ENCODE measurements at places on chromosomes 2 and 18.

DNA sequence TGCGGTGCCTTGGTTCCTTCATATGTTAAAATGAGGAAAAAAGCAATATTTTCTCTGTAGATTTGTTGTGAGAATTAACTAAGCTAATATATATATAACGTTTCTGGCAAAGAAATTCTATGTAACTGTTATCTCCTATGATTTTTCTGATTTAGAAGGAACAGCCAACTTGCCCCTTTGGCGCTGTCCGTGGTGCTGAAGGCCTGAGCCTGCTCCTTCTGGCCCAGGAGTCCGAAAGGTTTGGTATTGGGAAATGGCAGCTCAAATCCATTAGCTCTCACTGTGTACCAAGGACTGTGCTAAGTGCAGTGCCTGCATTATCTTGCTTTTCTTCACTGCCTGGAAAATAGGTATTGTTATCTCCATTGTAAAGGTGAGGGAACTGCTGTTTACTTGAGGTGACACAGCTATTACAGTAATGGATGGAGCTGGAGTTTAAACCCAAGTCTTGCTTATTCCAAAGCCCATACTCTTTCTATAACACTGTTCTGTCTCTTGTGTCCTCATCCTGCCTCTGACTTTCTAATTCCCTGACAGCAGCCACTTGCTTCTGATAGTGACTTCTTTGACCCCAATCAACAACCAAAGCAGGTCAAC is 52.2 kb downstream of the C1QL2 start:
- DNase-seq = peak; percentile 15

DNA sequence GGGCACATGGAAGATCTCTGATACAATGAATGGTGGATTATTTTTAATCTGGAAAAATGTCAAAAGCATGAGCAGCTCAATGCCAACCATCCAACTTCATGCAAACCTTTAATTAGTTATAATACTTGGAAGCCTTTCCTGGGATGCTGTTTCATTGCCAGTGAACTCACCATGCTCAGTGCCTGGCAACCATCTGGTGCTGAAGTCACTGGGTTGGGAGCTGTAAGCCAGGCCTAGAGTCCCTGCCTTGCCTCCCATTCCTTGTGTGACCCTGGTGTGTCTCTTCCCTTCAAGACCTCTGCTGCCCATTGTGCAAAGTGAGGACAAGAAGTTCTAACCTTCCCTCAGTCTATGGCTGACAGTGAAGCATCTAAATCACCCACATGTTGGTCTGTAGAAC is 458.7 kb downstream of the RNF144A start:
- no peak for DNase-seq

- DNase-seq = no peak
Measured at GRCh38 chr2:34093790-34094189, 494.7 kb upstream of the FAM98A start.

- DNase-seq = no peak
Measured at GRCh38 chr2:136013955-136014354, 28.5 kb upstream of the DARS1 start.

GRCh38 chr18:50748243-50749229 is 71.3 kb downstream of the MRO start:
- DNase-seq = no peak

DNA sequence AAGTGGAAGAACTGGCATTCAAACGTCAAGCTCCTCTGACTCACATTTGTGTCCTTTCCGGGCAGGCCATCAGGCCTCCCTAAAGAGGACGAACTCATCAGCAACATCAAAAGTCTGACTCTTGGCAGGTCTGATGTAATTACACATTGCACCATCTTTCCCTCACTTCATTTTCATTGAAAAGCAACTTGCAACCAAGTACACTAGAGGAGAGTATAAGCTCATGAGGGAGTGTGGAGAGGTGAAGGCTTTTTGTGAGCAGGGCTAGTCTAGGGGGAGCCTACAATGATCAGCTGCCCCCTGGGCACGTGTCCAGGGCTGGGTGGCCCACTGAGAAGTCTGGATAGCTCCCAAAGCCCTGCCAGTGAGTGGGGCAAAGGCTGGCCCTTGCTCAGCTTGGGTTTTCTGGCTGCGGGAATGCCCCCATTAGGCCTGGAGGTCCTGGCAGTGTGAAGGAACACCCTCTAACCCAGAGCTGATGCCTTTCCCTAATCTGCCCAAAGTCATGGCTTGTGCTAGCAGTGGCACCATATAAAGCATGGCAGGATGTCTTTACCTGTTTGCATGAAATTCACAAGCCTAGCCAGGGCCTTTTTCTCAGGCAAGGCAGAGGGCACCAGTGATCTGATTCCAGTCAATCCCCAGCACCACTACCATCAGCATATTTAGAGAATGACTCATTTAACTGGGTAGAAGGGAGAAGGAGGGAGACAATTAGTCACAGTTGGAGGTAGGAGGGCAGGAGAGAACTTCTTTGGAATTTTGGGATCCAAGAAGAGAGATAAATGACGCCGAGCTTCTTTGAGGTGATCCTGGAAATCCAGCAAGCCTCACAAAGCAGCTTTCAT is 8.5 kb upstream of the DAW1 start:
- peak; percentile 65 for DNase-seq

DNA sequence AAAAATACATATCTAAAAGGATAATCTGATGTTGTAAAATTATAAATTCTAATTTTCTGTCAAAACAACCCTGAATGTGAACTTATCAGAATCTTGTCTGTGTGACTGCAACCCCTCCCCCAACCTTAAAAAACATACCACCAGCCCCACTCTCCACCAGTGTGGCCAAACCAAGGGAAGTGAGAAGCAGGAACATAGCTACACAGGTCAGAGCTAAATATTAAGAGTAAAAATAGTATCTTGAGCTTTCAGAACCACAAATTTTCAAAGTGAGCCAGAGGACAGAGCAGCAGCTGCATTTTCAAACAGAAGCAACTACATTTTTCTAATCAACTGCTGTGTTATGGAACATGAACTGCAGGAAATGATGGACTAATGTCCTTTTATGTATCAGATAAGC is 156.7 kb downstream of the SLC4A10 start:
- no peak for DNase-seq

DNA sequence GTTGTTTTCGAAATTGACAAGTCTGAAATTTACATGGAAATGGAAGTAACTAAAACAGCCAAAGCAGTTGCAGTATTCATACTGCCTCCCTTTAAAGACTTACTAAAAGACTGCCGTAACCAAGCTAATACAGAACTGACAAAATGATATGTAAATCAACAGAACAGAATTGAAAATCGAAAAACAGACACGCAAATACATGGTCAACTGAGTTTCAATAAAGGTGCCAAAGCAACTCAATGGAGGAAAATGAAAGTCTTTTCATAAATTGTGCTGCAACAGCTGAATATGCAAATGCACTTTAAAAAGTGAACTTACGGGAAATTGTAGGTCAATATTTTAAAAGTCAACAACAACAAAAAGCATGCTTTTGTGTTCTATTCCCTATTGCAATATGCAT is 34.2 kb downstream of the TMEM131 start:
- no peak for DNase-seq

DNA sequence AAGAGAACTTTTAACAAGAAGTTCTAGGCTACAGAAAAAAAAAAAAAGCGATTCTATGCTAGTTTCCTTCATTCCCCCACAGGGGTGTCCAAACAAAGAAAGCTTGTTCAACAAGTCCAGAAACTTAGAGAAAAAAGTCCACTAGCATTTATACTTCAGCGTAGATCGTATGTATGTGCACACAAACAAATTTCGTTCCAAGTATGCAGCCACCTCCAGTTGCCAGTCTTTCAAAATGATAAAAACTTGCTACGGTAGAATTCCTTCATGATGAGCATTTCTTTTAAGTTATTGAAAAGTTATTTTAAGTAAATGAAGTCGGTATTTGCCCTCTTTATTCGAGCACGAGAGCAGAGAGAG is 3.7 kb upstream of the OTX1 start:
- no peak for DNase-seq

DNA sequence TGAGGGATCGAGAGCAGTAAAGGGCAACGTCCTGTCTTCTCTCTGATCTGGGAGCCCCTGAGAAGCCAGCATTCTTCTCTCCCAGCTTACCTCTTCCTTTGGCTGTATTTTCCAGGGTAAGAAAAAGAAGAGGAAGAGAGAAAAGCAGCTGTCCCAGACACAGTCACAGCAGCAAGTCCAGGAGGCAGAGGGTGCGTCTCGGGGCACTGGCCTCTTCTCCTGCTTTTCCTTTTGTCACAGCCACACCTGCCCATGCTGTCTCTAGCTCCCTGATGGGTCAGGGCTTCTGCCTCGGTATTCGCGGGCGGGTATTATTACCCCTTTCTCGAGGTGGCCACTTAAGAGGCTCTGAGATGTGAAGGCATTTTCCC is 20.3 kb downstream of the TGOLN2 start:
- no peak for DNase-seq

- DNase-seq = peak; percentile 23
Measured at GRCh38 chr2:94987074-94988020, 38.2 kb upstream of the MAL start.

DNA sequence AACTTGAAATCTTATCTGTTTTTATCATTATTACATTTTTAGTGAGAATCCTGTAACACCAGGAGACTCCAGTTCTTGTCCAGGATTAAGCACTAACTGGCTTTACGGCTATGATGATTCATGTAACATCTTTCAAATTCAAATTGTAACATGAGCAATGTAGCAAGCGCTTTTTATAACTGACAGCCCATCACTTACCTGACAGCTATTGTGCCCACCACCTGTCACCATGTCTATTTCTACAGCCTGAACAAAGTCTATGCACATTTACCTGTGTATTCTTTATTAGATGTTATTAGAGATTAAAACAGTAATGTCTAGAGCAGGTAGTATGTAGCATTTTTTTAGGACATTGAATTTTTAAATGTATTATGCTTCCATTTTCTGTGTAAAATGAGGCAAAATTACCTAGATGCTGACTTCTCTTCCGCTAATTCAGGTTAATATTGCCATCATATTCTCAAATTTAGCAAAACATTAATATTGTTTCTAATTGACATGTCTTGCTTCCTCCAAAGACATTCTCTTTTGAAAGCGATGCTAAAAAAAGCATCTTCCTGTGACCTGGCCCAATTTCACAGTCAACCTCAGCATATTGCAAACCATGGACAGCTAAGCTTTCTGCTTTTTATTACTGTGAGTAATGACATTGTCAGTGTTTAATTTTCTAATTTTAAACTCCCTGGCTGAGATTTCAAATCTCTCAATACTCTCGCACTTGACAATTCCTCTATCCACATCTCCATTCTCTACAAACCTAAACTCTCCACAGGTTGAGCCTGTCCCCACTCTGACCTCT is 37.8 kb downstream of the RIT2 start:
- no peak for DNase-seq

- DNase-seq = no peak
Measured at GRCh38 chr18:37920865-37921264, 355.3 kb upstream of the CELF4 start.

DNA sequence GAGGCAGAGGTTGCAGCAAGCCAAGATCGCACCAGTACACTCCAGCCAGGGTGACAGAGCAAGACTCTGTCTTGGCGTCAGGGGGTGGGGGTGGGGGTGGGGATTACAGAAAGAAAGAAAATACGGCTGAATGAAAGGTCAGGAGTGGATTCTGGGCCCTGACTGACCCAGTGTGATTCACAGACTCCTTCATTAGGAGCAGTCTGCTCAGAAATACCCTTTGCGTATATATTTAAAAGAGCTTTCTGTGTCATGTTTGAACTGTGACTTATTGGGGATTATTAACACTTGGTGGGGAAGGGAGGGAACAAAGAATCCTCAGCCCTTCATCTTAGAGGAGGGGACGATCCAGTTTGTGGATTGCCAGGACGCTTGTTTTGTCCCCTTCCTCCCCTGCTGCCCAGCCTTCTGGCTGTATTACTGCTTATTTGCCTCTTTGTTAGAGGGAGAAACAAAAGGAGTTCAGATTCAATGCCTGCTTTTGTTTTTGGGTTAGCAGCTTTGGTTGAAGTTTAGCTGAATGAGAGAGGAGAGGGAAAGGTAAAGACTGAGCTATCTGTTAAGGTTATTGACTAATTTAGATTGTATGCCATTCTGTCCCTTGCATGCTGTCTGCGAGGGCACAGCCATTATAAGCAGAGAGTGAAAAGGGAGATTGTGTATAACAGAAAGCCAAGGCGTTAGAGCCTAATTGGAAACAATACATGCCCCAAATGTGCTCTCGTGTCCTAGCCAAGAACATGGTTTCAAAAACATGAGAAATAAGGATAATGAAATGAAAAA is 118.3 kb downstream of the FMNL2 start:
- DNase-seq = no peak

DNA sequence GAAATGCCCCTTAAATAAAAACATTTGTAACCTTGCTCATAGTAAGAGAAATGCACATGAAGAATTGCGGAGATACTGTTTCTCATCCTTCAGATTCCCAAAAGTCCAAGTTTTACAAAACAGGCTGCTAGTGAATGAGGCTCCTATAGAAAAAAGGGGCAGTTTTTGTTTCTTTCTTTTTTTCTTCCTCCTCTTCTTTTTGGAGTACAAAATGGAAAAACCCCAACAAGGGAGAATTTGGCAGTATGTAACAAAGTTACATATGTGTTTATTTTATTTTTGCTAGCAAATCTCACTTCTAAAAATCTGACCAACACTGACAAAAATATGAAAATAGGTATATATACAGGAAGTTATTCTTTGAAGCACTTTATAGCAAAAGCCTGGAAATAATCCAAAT is 7.1 kb upstream of the BAZ2B start:
- no peak for DNase-seq

GRCh38 chr2:85765081-85765731 is 11.4 kb downstream of the ATOH8 start:
- no peak for DNase-seq

- DNase-seq = no peak
Measured at GRCh38 chr2:200843993-200844948, 20.2 kb downstream of the CLK1 start.

- no peak for DNase-seq
Measured at GRCh38 chr2:37394263-37394662, 49.8 kb downstream of the QPCT start.

- DNase-seq = no peak
Measured at GRCh38 chr2:33126958-33127357, 180.2 kb downstream of the LTBP1 start.

DNA sequence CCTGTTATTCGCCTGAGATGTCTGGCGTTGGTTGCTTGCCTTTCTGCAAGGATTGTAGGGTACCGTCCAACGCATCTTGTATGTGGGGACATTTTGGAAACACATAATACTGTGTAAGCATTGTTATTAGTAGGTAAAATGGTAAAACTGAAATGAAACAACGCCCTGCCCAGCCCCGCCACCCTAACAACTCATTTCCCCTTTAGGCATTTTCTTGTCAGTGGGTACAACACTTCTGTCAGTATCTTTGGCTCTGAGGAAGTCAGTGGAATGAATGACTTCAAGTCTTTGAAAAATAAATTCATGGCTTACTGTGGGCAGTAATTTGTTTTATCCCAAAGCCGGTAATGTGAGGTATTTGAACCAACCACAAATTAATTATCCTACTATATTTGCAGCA is 86.0 kb downstream of the FMNL2 start:
- no peak for DNase-seq

GRCh38 chr2:30234180-30234971 is 3.0 kb downstream of the LBH start:
- DNase-seq = no peak

- no peak for DNase-seq
Measured at GRCh38 chr2:201137505-201138400, 21.8 kb downstream of the CFLAR start.

GRCh38 chr18:69217196-69218000 is 183.3 kb upstream of the DOK6 start:
- no peak for DNase-seq
